Activated CD4-positive, alpha-beta T cell treated with anti-CD3 and anti-CD28 coated beads, Interleukin-2, amount 50 U/mL, for 24 hours (primary cell): ENCODE measurements at places on chromosomes 13 and 19.

DNA sequence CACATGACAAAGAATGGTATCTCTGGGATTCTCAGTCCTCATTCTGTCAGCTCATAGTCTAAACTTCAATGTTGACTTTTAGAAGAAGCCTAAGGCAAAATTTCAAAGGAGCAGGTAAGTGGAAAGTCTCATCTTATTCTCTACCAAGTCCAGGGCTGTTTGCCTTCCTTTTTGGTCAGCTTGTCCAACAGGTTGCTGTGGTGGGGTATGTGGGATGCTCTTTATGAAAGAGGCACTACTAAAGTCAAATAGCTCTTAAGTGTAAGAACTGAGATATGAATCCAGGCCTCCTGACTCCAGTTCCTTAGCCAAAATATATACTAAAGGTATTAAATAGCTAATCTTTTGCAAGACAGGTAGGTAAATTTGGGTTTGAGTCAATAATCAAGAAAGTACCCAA, 540.6 kb upstream of the SPRY2 start:
- no peak for DNase-seq

DNA sequence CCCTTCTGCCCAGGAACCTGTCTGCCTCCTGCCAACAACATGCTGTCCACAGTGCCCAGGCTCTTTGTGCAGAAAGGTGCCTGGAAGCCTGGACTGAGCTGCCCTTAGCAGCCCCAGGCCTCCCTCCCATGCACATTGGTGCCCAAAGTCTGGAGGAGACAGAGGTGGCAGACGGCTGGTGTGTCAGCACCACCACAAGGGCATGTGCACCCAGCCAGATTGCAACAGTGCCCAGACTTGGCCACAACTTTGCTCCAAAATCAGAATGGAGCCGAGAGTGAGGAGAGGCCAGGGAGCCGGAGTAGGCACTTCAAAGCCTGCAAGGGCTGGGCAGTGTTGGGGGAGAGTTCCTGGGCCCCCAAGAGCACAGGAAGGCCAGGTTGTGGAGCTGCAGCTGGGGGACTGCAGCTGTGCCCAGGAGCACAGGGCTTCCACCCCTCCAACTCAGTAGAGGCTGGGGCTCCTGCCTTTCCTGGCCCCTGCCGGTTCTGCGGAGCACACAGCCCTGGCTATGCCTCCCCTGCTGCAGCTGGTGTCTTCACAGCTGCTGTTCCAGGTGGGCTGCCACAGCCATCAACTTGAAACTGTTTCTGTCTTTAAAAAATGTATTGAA, 1255.8 kb downstream of the SLITRK5 start:
- DNase-seq: no peak

- no peak for DNase-seq
These were observed 47.9 kb upstream of the POMP start for GRCh38 chr13:28610996-28611395.

- no peak for DNase-seq
These were observed 21.7 kb upstream of the C1QTNF9B start for GRCh38 chr13:23919006-23919405.

GRCh38 chr13:43816401-43816889, 29.7 kb upstream of the ENOX1 start:
- no peak for DNase-seq

GRCh38 chr19:38206928-38207327, 17.1 kb downstream of the DPF1 start:
- no peak for DNase-seq

- DNase-seq: no peak
These were observed 8.0 kb downstream of the MED26 start for GRCh38 chr19:16620018-16620417.

- DNase-seq: no peak
These were observed 95.3 kb upstream of the GPR12 start for GRCh38 chr13:26855921-26856320.

- no peak for DNase-seq
These were observed 1.0 kb upstream of the SLC17A7 start for GRCh38 chr19:49442354-49442753.

GRCh38 chr19:28823338-28823961, 389.5 kb downstream of the UQCRFS1 start:
- DNase-seq: no peak

GRCh38 chr19:41352609-41353465, 885 bp downstream of the TGFB1 start:
- peak; percentile 68 for DNase-seq

DNA sequence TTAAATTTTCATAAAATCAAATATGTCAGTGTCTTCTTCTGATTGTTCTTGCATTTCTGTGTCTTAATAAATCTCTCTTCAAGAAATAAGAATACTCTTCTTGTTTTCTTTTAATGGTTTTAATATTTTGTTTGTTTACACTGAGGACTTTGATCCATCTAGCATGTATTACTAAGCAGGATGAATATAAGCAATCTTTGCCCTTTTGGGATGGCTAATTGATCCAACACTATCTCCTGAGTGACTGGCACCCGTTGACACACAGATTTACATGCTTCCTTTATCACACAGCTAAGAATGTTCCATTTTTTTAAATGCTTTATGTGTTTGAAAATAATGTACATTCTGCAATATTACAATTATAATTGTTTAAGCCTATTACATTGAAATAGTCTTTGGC, 134.5 kb downstream of the TBC1D4 start:
- no peak for DNase-seq

DNA sequence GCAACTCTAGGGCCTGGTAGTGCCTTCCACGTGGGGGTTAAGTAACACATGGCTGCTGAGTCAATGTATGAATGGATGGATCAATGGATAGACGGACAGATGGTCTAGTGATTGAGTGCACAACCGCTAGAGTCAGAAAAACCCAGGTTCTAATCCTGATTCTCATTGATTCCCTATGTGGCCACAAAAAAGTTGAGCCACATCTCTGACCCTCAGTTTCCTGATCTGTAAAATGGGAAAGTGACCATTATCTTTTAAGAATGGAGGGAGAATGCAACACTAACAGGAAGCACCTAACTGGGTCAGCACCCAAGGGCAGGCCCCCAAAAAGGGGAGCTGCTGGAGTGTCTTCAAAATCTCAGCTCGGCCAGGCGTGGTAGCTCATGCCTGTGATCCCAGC, 2.6 kb downstream of the SMIM7 start:
- no peak for DNase-seq

- DNase-seq: peak; percentile 69
These were observed 1.4 kb upstream of the ZMYM5 start for GRCh38 chr13:19864746-19865309.

- DNase-seq: no peak
These were observed 314.4 kb upstream of the NBEA start for GRCh38 chr13:34627509-34628208.

DNA sequence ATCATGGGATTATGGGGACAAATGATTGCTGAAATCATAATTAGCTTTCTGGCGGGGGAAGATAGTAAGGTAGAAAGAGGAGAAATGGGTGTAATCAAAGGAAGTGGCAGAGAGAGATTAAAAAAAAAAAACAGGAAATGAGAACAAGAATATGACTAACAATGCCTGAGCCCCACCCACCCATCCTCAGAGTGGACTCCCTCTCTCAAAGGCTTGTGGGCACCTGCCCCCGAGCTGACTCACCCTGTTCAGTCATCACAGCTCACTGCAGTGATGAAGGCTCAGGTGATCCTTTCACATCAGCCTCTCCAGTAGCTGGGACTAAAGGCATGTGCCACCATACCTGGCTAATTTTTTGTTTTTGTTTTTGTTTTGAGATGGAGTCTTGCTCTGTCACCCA, 26.4 kb upstream of the TPT1 start:
- peak; percentile 92 for DNase-seq

DNA sequence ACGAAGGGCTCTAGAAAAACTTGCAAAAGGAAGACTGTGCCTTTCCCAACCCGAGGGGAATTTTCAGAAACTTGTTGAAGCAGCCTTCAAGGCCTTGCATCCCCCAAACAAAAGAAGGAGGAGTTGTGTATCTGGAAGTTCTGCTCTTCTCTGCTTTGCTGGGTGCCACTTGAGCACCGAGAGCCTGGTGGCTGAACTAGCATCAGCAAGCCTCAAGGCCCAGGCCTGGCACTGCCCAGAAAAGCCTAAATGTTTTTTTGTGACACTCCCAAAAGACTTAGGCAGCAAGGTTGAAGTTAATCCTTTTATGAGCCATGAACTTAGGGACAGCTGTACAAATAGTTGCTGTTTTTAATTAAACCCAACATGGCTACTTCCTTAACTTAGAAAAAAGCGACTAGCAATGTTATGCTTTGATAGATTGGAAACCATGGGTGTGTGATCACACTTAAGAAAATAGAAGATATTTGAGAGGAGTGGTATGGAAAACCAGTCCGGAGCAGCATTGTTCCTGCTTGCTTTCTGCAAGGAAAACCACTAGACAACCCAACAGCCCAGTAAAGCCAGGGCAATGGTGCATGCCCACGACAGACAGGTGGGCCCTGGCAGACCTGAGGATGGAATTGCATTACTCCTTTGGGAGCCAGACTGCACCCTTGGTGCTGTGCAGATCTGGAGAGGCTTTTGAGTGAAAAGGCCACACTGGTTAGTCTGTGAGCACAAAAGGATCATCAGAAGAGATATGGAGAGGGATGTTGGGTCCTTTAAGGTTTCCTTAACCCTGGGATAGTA, 788 bp upstream of the DLEU7 start:
- DNase-seq: no peak

DNA sequence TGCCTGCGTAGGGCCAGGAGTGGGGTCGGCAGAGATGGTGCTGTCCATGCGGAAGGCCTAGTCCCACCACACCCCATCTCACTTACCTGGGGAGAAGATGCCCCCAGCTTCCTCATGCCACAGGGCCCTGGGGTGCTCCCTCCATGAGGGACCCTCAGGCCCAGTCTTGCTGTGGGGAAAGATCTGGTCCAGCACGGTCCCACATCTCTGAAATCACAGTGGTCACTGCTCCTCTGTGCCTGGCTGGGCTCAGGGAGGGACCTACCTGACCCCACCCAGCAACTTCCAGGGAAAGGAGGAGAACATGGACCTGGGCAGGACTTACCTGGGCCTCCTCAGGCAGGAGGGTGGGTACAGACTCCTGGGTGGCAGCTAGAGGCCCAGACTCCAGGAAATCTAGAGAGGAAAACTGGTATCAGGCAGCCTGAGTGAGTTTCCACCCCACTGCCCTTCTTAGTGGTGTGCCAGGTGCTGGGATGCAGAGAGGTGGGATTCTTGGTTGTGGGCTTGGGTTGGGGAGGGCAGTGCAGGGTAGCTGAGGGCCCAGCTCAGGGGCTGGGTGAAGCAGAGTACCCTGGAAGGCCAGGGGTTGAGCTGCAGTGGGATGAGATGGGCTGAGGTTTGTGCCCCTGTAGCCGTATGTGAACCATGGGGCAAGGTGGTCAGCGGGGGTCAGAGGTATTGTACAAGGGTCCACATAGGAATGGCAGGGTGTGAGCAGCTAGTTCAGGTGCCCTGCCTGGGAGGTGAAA, 3.8 kb downstream of the MZF1 start:
- DNase-seq: no peak

GRCh38 chr13:62631619-62632018, 1216.0 kb upstream of the PCDH20 start:
- no peak for DNase-seq

- no peak for DNase-seq
These were observed 9.1 kb upstream of the SHISA7 start for GRCh38 chr19:55451965-55452748.

DNA sequence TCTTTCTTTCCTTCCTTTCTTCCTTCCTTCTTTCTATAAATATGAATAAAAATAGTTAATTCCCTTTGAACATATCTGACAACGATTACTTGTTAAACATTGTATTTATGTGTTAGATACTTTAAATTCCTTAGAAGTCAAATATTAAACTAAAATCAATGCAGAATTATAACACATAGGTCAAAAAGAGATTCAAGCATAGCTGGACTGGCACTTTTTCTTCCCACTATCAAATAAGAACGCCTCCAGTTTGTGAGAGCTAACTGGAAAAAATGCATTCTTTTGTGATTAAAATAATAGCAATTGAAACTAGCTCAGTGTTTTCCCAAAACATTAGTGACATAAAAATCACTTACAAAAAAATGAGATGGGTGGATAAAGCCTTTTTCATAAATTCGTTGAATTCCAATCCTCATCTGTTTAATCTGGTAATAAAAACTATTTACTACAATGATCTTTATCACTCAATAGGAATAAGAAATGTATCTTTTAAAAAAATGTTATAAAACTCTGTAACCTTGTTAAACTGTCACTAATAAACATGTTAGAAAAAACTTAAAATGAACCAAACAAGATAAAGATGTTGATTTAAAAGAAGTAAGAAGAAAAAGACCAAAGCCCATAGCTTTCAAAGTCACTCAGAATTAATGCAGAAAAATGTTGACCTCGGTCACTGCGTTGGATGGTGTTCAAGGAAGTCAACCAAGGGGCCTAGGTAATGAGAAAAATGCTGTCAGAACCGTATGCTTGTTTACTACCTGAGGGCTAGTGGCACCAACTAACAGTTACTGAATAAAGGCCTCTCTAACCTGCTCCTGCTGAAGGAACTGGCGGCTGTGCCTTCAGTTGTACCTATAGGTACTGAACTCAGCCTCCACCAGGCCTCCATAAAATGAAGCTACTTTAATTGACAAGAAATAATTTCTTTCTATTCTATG, 1039.5 kb upstream of the SLC10A2 start:
- no peak for DNase-seq

GRCh38 chr19:5048727-5049553, 80.0 kb downstream of the KDM4B start:
- no peak for DNase-seq

DNA sequence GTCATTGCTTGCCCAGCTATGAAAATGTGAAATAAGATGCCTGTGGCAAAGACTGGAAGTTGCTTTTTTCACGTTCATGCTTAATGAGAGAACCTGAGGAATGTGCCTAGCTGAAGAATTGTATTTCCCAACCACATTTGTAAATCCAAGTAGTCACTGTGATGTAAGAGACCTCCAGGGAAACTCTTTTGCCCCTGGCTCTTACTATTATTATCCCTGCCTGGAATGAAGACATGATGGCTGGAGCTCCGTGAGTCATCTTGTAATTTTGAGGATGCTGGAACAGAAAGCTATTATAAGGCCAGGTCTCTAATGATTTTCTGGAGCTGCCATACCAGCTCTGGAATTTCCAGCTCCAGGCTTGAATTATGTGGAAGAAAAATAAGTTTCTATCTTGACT, 894.3 kb downstream of the DIAPH3 start:
- DNase-seq: no peak

- DNase-seq: no peak
These were observed 15.6 kb upstream of the SLC39A3 start for GRCh38 chr19:2755448-2755705.

DNA sequence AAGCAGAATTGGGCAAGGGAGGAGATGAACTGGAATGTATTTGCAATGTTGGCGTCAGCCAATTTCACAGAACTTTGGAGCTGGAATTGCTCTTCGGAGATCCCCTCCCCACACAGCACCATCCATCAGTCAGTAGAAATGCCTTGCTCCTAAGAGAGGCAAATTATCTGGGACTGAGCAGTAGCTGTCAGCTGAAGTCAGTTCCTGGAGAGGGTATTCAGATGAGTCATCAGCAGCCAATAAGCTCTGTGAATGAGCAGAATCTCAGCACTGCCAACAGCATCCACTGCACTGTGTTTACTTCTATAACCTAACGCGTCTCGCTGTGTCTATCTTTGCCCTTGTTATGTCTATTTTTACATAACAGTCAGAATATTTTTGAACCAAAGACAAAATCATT, 213.7 kb downstream of the SLITRK5 start:
- DNase-seq: no peak

GRCh38 chr19:36041831-36042230, 9.2 kb upstream of the CLIP3 start:
- DNase-seq: no peak
